ENCODE measurements at places on chromosomes 5 and 9.

GRCh38 chr5:126969548-126969947 is 60.8 kb downstream of the MARCHF3 start:
- no peak for DNase-seq

- no peak for DNase-seq
Observed at GRCh38 chr5:109931049-109931780, 241.5 kb downstream of the MAN2A1 start.

DNA sequence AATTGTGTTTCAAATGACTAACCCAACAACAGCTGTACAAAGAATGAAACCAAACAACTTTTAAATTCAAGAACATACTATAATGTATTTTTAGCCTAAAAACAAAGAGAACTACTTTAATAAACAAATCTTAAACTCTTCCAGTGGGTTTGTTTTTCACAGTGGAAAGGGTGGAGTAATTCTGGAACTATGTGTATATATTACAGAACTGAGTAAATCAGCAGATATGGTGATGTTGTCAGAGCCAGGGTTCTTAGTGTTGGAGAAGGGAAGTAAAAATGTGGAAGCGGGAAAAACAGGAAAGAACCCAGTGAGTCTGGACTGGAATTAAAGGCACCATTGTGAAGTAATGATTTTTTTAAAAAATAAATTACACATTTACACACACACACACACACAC is 144.9 kb downstream of the CDK5RAP2 start:
- DNase-seq, result no peak

GRCh38 chr5:153981905-153982605 is 56.7 kb downstream of the FAM114A2 start:
- DNase-seq, result no peak

GRCh38 chr9:114233491-114234185 is 78.3 kb downstream of the COL27A1 start:
- DNase-seq, result no peak

DNA sequence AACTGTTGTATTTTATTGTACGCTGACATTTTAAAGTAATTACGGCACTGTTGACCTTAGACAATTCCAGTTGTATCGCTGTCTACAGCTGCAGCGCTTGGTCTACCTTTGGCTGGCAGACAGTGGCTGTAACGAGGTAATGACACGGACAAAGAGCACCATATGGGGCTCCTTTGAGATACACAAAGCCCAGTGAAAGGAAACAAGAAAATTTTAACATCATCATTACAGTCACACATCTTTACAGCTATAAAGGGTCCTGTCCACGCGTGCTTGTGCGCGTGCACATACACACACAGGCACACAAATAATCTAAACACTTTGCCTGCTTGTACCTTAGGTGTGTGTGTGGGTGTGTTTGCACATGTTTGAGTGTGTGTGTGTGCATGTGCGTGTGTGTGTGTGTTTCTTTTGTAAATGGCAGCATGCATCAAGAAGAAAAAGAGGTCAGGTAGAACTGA is 946.0 kb downstream of the NR2F1-AS1 start:
- no peak for DNase-seq

- no peak for DNase-seq
Observed at GRCh38 chr5:4188704-4189103, 593.1 kb downstream of the IRX1 start.

GRCh38 chr5:115460472-115460871 is 84.1 kb downstream of the FEM1C start:
- DNase-seq, result no peak

DNA sequence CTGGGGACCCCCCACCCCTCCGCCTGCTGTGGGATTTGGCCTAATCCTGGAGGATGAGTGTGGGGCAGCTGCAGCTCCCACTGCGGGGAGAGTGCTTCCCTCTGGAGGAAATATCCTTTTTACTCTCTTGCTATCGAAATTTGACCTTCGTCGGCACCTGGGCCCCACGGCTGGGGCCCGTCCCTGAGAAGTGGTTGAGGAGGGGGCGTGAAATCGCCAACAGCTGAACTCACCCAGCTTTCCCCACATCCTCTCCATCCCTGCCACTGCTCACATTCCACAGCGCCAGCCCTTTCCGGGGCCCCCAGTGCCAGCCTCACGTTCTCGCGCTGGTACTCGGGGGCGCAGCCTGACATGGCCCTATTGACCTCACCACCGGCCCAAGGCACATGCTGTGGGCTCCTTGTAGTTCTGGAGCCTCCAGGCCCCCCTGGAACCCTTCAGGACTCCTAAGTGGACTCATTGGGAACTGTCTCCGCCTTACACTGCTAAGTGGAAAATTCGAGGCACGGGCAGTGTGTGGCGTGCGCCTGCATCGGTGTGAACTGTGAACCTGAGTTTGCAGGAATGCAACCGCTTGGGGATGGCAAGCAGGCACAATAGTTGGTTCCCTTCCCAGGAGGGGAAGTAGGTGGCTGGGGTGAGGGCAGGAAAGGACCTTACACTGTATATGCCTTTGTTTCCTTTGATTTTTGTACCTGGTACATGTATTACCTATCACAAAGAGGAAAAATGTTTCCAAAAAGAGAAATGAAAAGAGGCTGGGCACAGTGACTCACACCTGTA is 19.2 kb downstream of the FGFR4 start:
- DNase-seq, result no peak

DNA sequence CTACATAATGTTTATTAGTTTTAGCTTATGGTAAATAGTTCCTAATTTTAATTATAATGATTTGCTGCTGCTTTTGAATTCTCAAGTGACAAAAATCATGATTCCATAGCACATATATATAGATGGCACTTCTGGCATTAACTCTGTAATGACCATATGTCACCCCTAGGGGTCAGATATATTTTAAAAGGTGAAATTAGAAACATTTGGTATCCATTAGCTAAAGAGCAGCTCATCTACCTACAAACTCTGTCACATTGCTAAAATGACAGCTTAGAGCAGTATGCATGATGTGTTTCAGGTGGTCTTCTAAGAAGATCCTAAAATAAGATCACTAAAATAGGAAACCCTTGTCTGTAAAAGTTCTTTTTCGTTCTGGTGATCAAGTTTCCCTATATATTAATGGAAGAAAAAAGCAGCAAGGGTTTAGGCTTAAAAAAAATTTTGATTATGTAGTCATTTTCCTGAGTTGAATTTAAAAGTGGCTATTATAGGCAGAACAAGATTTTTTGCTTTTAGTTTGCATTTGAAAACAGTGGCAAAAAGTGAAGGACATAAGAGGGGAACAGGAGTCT is 157.7 kb upstream of the POU5F2 start:
- no peak for DNase-seq

- DNase-seq, result no peak
Observed at GRCh38 chr5:95441636-95442035, 50.5 kb downstream of the FAM81B start.

DNA sequence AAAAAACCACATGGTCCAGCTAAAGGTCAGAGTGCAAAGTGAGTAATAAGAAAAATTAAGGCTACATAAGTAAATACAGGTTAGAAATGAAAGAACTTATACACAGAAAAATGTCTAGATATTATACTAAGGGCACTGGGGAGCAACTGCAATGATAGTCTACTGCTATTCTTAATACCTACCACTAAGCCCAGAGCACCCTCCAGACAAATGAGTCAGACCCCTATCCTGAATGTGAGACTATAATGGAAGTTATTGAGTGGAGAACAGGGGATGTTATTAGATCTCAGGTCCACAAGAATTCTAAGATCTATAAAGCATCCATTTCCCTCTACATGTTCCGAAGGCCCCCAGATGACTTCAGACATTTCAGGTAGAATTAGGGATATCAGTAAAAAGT is 438.3 kb downstream of the PRELID2 start:
- no peak for DNase-seq

GRCh38 chr5:20286512-20286911 is 298.5 kb upstream of the CDH18 start:
- DNase-seq, result no peak

GRCh38 chr9:2461892-2462291 is 159.7 kb upstream of the VLDLR start:
- no peak for DNase-seq

DNA sequence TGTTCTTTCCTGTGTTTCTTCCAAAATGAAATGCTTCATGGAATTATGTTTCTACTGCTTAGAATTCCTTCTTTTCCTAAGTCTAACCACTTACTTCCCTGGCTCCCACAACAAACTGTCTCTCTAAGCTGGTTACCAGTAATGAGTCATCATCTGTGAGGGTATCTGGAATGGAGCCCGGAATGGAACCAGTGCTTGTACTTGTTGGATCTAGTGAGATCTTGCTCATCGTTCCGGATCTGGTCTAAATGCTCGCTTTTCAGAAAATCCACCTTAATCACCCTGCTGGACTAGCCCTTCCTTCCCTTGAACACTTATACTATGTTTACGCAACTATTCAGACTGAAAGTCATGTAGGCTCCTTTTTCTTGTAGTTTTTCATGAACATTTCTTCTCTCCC is 184.8 kb downstream of the PBX3 start:
- no peak for DNase-seq

- DNase-seq, result no peak
Observed at GRCh38 chr5:147509710-147510651, at the start of gene DPYSL3. Gene DPYSL3, minus strand, starts transcription at chr5:147510068. Its CDS starts 210 bp downstream, at chr5:147509858.

- DNase-seq, result no peak
Observed at GRCh38 chr5:76376148-76376865, 26.8 kb upstream of the IQGAP2 start.

GRCh38 chr5:14078716-14079115 is 64.4 kb upstream of the TRIO start:
- no peak for DNase-seq

All from stimulated activated CD8-positive, alpha-beta memory T cell treated with anti-CD3 and anti-CD28 coated beads, Interleukin-7, amount 100 ng/mL, for 1 hour (primary cell).